ENCODE measurements at places on chromosomes 1 and 21.

GRCh38 chr1:16038620-16038912 lies 5.0 kb upstream of the CLCNKB start:
- DNase-seq, result no peak

DNA sequence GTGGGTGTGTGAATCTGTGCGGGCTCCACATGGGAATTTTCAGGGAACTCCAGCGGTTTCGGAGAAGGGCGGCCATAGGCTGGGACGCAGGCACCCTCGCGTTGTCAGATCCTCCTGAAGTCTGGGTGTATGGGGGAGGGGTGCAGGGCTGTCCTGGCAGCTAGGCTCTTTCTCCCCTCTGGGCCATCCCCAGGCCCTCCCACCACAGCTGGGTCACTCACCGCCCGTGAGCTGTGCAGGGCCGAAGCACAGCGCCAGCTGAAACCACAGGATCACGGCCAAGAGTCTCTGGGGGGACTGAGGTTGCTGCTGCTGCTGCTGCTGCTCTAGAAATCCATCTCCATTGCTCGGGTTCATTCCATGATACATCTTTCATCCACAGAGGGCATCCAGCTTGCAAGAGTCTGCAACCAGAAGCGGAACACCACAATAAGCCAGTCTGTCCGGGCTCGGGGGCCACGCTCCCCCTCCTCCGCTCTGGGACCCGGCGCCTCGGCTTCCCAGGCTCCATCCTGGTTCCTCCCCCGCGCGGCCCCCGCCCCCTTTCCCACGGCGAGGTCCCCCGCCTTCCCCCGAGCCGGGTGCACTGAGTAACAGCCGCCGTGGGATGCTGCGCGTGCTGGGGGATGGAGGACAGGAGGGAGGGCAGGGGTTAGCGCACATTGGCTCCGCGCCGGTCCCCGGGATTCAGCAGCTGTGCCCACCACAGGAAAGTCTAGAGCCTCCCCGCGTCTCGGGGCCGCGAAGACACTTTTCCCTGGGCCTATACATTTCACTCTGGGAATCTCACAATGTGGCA lies 720 bp downstream of the SUSD4 start:
- no peak for DNase-seq

DNA sequence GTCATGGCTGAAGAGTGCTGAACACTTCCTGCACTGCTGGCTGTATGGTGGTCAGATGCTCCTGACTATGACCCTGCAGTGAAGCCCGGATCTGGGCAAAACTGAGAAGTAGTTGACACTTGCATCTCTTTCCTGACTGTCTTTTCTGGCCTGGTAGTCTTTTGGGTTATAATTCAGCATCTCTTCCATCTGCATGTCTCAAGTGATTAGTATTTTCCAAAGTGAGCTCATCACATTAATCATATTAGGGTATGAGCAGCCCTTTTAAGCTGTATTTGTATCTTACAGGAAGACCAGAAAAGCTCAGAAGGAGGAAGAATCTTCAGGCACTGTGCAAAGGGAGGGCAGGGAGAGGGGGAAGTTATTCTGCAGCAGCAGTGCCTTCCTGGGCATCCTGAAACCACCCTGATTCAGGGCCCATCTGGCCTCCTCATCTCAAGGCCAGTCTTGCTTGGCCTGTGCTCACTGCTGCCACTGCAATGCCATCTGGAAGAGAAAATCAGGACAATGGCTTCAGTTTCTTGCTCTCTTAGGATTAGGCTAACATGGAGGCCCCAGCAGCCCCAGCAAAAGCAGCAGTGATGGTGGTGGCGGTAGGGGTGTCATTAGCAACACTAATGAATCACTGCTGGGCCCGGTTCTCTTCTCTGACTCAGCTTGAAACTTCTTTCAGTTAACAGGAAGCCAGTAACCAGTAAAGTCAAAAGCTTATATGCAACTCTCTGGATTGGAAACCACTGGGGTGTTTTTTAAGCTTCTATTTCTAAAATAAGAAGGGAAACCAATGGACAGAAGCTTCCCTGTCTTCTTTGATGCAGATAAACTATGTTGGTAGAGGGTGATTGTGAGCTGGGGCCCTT lies 63.3 kb upstream of the WDR26 start:
- DNase-seq, result no peak

DNA sequence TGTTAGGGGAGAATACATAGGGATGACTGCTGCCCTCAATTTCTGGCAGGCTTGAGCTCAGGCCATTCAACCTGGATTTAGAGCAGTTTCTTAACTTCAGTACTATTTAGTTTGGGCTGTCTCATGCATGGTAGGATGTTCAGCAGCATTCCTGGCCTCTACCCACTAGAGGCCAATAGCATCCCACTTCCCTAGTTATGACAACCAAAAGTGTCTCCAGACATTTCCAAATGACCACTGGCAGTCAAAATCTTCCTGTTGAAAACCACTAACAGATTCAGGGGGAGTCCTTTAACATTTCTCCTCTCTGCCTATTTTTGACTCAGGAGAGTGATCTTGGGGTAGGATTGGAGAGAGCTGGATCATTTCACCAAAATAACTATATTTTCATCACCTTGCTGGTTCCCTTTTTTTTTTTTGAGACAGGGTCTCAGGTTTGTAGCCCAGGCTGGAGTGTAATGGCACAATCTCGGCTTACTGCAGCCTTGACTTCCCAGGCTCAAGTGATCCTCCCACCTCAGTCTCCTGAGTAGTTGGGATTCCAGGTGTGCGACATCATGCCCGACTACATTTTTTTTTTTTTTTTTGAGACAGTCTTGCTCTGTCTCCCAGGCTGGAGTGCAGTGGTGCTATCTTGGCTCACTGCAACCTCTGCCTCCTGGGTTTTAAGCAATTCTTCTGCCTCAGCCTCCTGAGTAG lies 8.7 kb downstream of the GNAT2 start:
- no peak for DNase-seq

DNA sequence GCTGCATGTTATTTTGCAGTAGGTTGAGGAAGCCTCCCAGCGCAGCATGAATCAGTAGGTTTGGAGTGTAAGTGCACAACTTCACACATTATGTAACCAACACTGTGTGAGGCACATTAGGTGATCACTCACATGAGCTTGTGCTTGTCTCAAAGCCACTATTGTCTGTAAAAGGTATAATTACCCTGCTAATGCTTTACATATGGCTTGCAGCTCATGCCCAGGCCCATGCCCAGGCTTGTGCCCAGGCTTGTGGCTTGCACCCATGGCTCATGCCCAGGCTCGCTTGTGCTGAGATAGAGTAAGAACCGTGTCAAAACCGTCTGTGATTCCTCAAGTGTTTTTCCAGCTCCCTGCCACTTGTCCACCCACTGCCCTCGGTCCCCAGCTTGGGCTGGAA lies 596.3 kb downstream of the LTN1 start:
- DNase-seq, result no peak

GRCh38 chr21:15667010-15667409 lies 62.8 kb upstream of the USP25 start:
- no peak for DNase-seq

All from omental fat pad (tissue), 4 donors.